Upper lobe of left lung (tissue), 6 donors: ENCODE measurements at places on chromosomes 11 and 22.

- DNase-seq = peak; percentile 60
Measured at GRCh38 chr22:17085277-17086181, 729 bp downstream of the IL17RA start.

DNA sequence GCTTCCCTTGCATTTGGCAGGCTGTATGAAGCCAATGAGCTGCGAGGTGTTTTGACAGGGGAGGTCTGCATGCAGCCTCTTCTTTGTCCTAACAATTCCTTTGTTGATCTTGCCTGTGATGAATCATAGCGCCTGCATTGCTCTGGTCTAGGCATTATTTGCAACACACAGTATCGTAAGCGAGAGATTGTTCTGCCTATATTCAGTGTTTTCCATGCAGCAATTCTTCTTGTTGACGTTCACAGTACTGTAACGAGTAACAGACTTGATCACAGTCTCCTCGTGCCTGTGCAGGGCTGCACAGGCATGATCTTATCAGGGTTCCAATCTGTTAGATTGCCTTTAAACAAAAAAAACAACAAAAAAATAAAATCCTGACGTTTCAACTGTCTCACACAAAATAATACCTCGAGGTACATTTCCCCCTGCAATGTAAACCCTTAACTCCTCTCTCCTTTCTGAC, 13.9 kb upstream of the ADSL start:
- DNase-seq = no peak

- DNase-seq = no peak
Measured at GRCh38 chr11:28491431-28491830, 383.2 kb downstream of the METTL15 start.

DNA sequence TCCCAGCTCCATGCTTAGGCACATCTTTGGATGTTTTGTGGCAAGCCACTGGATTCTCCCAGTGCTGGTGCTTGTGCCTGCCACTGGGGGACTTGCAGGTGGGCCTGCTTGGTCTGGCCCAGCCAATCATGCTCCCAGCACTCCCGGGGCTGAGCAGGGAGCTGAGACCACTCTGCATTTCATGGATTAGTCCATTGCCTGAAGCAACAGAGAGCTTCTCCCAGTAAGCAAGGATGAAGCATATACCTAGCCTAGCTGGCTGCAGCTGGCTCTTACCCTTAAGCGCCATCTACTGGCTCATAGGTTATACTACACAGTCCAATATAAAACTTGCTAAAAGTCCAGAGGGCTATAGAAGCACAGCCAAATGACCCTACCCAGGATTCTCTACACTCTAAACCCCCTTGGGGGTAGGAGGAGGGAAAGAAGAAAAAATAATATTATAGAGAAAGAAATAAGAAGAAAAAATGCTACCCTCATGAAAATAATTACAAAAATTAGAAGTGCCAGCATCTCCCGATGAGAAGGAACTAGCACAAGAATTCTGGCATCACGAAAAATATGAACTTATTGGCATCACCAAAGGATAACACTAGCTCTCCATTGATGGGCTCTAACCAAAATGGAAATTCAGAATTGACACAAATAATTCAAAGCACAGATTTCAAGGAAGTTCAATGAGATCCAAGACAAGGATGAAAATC, 275.3 kb downstream of the C11orf87 start:
- DNase-seq = no peak

GRCh38 chr11:12943311-12943710, 65.8 kb upstream of the RASSF10 start:
- no peak for DNase-seq

DNA sequence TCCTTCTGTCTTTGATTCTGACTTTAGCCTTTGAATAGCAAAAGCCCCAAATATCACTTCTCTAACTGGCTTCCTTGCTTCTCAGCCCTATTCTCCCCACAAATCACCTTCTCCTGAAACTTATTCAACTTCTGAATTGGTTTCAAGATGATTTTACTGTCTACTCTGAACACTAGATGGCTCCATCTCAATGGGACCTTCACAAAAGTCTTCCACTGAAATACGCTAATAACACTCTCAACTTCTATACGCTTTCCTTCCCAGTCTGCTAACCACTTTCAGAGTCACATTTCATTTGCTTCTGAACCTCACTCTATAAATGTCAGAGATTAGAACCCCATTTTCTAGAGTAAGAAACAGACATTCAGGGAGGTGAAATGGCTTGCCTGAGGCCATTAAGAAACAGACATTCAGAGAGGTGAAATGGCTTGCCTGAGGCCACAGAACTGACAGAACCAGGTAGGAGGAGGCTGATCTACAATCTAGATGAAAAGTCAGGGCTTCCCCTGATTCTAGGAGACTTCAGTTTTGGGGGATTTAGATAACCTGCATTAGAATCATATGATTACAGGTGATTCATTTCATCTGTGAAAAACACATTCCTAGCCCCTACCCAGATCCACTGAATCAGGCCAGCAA, 20.6 kb downstream of the MORC2 start:
- no peak for DNase-seq

- no peak for DNase-seq
Measured at GRCh38 chr11:27427183-27427980, 45.2 kb downstream of the LGR4 start.

- DNase-seq = no peak
Measured at GRCh38 chr22:35590634-35591295, 26.4 kb downstream of the MB start.

GRCh38 chr11:117179048-117179999, 781 bp downstream of the SIDT2 start:
- peak; percentile 92 for DNase-seq

- DNase-seq = no peak
Measured at GRCh38 chr11:68958211-68958610, 22.6 kb downstream of the MRGPRD start.

GRCh38 chr11:33952805-33953204, 60.9 kb upstream of the LMO2 start:
- DNase-seq = no peak

- DNase-seq = no peak
Measured at GRCh38 chr11:23674866-23675265, 814.6 kb upstream of the CCDC179 start.

DNA sequence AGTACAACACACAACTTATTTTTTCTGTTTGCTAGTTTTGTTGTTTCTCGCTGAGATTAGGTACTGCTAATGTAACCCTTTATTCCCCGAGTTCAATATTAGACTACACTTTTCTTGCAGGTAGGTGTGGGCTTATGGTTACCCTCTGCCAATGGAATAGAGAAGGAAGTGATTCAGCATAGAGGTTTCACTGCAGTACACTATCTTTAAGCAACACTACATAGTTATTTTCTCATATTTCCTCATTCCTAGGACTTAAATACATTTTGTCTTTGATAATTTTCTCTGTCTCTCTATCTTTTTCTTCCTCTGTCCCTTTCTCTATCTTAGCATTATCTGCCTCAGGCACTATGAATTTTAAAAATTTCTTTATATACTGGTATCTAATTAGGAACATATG, 791.0 kb downstream of the FAM181B start:
- DNase-seq = no peak

GRCh38 chr11:5809905-5810795, 1.4 kb downstream of the OR52N2 start:
- no peak for DNase-seq
